ENCODE measurements at places on chromosomes 13 and 19.

GRCh38 chr13:61880578-61881283 lies 465.1 kb upstream of the PCDH20 start:
- no peak for DNase-seq

GRCh38 chr19:18637673-18638630 lies 1.1 kb downstream of the KLHL26 start:
- DNase-seq, result no peak

DNA sequence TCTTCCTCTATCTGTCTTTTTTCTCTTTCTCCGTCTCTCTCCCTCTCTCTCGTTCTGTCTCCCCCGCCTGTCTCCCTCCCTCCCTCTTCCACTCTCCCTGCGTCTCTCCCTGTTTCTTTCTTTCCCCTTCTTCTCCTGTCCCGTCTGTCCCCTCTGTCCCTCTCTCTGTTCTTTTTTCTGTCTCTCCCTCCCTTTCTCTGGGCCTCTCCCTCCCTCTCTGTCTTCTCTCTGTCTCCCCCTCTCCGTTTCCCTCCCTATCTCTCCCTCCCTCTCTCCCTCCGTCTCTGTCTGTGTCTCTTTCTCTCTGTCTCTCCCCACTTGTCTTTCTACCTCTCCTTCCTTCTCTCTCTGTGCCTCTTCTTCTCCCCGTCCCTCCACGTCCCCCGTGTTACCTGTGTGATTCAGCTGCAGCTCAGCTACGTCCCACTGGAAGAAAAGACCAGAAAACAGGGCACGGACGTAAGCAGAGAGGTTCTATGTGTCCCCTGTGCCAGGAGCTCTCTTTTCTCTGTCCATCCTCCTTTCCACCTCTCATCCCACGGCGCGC lies 1.2 kb downstream of the CD70 start:
- no peak for DNase-seq

DNA sequence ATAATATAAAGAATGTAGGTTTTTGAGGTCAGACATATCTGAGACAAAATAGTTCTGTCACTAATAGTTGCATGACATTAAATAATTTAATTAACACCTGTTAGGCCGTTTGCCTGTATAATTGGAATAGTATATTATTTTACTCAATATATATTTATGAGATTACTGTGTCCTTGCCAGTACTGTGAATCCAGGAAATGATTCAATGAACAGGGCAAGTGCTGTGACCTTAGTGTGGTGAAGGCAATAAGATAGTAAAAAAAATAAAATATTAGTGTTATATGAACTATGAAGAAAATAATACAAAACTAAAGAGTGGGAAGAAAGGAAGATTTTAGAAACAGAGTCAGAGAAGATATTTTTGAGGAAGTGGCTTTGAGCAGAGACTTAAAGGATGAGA lies 403.7 kb downstream of the PCDH9 start:
- no peak for DNase-seq

Data from fibroblast of skin of abdomen (primary cell).